ENCODE measurements at places on chromosomes 5 and 9.

GRCh38 chr9:89483592-89484474 lies 14.1 kb downstream of the SEMA4D start:
- no peak for DNase-seq

GRCh38 chr9:1938135-1938534 lies 77.0 kb upstream of the SMARCA2 start:
- no peak for DNase-seq

DNA sequence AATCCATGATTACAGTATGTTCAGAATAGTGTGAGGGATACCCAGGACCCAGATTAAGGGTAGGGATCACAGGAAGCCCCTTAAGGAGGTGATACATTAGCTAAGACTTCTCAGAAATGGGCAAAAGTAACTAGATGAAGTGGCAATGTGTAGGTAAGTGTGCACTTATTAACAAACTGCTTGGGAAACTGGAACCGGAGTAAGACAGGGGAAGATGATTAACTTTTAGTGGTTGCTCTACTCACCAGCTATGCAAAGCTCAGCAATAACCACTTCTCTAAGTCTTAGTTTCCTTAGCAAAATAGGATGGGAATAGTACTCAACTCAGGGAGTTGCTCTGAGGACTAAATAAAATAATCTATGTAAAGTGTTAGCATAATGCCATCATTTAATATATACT lies 182.2 kb downstream of the MCTP1 start:
- no peak for DNase-seq

DNA sequence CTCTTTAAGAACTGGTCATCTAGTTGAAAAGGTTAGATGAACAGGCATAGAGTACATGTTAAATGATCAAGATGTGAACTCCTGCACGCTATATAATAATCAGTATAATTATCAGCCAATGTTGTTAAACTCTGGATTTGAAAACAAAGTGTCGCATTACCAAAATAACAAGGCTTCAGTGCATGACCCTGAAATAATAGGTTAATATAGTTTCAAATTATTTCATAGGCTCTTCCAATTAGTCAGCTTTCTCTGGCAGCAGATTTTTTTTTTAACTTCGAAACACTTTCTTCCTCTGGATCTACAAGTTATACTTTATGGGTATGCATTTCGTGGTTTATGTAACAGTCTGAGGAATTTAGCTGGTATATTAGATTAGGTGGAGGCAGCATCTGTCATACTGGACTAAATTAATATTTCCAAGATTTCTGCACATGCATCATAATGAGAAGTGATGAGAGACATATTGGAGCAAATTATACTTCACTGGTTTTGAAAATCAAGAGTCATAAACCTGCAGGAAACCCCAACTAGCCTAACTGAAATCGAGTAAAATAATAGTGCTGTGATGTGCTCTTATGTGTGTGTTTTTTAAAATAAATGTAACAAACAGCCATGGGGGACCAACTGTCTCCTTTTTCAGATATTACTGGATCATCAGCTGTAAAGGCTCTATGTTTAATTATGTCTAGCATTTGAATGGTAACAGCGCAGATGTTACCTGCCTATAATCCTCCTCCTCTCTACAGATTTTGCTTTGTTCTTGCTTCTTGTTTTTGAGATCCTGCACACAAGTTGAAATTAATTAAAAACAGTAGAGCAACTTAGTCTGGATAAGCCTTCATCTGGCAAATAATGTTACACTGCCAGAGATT lies 85.9 kb upstream of the CKMT2 start:
- DNase-seq, result no peak

DNA sequence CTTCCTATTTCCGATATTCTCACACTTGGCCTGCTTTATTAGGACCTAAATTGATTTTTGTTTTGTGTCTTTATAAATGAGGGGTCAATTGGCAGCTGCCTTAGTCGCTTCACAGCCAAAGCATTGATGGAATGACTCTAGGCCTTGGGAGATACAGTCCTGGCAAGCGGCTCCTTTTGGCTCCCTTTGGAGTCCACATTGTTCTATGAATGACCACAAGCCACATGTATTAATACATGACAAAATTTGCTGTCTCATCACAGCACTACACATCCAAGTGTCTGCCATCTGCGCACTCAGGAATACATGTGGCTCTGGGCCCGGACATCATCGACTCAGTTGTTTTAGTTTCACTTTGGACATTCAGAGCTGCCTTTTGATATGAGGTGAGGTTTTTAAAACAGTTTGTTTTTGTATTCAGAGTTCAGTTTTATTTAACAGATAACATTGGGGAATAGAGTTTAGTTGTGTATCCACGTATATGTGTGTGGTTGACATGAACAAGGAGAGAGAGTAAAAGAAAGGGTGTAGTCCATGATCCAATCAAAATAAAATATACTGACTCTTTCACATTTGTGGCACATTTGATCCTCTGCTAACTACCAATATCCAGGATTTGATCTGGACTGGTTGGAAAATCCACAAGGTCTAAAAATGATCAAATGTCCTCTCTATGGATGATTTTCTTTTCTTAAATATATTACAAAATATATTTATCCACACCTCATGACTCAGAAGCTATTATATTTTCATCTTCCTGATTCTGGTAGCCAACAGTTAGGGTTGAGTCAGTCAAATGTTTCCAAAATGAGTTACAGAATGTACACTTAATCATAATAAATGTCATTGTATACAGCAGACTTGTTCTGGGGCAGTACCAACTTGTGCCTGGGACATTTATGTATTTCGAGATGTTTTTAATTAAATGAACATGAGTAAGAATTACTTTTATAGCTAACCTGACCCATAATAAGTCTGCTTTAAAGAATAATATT lies 114.0 kb upstream of the MTAP start:
- no peak for DNase-seq

GRCh38 chr5:146779211-146779869 lies 99.2 kb downstream of the PPP2R2B start:
- no peak for DNase-seq

DNA sequence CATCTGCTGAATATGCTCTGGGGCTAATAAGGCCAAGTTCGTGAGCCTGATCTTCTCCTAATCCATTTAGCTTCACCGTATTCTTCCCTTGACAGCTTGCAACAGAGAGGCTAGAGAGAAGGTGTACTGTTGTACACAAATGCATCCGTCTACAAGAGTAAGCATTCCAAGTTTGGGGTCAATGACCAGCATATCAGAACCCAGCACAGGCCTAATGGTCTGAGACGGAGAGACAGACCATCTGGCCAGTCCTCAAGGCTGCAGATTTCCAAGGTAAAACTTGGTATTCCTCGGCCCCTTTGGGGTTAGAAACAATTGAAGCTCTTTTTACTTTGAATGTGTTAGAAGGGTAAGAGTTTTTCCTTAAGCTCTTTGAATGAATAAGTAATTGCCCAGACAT lies 481.2 kb upstream of the KLF4 start:
- no peak for DNase-seq

Data from NCI-H345 (cell line).